Stomach (tissue), 19 donors: ENCODE measurements at places on chromosomes 2 and 18.

DNA sequence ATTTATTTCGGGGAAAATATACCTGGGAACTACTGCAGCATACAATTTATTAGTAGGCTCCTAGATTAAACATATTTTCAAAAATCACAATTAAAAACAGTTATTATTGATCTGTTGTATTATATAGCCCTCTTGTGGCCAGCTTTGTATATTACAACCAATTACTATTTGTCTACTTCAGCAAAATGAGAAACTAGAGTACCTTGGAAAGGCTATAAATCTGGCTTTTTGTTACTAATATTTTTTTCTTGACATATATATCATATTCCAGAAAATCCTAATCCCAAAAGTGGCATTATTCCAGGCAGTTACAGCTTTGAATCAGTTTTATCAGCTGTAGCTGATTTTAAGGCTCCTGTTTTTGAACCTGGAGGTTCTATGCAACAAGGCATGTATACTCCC, 101.2 kb downstream of the UBR3 start:
- peak; percentile 60 for DNase-seq

- no peak for DNase-seq
Observed at GRCh38 chr2:47226923-47227220, 71.8 kb upstream of the STPG4 start.

GRCh38 chr2:217033186-217033585, 173.3 kb upstream of the TNP1 start:
- no peak for DNase-seq

DNA sequence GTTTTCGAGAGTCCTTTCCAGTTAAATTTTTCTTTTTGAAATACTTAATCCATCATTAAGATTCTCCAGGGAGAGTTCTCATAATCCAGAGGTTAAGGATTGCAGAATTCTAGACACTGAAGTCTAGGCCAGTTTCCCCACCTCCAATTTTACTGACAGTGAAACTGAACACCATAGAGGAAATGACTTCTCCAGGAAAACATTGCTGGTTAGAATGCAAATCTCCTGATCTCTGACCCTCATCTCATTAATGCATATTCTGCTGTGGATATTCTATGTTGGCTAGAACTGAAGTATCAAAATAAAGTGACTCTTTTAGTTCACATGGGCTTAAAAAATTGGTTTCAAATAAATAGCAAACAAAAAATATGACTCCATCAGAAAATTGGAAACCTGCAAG, 105.8 kb upstream of the UGP2 start:
- DNase-seq = no peak

DNA sequence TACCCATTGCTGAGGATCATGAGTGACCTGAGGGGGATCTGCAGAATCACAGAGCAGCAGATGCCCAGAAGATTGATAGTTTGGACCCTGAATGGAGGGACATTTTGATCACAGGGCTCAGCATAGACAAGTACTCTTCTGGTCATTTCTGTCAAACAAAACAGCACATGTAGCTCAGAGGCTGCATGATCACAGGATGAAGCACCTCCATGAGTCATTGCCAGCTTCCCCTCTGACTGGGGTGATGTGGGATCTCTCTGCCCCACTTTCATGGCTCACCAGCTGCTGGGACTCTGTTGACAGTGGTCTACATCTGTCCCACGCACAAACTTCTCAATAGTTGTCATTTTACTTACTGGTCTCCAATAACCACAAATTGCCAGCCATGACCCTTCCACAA, 264.1 kb downstream of the RPIA start:
- DNase-seq = no peak

GRCh38 chr18:44917216-44918141, 236.8 kb downstream of the SETBP1 start:
- no peak for DNase-seq

GRCh38 chr2:214482728-214483127, 71.9 kb downstream of the VWC2L start:
- DNase-seq = no peak

DNA sequence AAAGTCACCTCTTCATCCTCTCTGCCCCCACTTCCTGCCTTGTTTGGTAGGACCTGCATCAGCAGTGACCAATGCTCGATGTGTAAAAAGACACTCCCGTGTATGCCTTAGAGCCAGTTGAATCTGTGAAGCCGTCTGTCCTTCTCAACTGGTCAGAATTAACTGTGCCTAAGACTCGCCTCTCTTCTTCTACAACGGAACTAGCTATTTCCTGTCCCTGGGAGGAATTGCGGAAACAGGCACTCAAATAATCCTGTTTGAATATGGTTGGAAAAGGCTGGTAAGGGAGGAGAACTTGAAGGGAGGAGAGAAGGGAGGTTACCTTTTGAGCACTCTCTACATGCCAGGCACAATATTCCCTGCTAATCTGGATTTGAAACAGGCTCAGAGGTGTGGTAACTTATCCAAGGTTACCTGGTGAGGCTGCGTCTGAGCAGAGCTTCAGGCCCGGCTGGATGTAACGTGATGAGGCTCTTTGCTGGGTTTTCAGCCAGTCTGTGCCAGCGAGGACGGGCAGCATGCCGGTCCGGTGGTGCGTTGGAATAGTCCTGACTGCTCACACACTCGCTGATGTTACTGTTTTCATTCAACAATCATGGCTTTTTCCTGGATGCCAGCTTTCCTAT, 127.0 kb downstream of the FAM168B start:
- DNase-seq = no peak

DNA sequence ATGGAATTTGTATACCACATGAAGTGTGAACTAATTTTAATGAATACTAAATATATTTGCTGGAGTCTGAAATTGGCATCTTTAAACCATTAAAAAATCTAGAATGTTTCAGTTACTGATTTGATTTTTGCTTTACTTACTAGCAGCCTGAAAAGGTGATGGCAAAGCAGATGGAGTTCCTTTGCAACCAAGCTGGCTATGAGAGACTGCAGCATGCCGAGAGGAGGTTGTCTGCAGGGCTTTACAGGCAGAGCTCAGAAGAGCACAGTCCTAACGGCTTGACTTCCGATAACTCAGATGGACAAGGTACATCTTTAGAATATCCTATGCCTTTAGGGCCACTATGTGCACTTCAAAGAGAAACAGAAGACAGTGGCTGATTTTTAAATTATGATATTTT, 36.5 kb downstream of the NAB1 start:
- DNase-seq = no peak

GRCh38 chr2:55229221-55229620, 2.9 kb downstream of the CLHC1 start:
- DNase-seq = no peak

DNA sequence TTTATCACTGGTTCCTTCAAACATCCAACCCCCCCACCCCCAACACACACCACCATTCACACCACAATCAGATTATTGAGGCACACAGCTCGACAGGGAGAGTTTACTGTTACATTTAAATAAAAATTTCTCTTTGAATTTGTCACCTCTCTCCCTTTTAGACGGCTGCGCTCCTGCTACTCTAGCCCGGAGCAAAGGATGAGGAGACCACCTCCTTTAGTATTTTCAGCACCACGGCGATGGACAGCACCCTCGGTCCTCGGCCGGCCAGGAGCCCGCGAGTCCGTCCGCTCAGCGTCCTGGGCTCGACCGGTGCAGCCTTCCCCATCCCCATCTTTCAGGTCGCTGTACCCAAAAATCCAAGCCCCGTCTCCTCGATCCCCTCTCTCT, 892 bp downstream of the CELF4 start:
- peak; percentile 42 for DNase-seq

- DNase-seq = no peak
Observed at GRCh38 chr2:188050726-188051125, 240.9 kb upstream of the GULP1 start.

GRCh38 chr2:113218283-113219091, 44.7 kb downstream of the PSD4 start:
- DNase-seq = peak; percentile 79

- DNase-seq = no peak
Observed at GRCh38 chr2:191656391-191656790, 21.5 kb upstream of the NABP1 start.

DNA sequence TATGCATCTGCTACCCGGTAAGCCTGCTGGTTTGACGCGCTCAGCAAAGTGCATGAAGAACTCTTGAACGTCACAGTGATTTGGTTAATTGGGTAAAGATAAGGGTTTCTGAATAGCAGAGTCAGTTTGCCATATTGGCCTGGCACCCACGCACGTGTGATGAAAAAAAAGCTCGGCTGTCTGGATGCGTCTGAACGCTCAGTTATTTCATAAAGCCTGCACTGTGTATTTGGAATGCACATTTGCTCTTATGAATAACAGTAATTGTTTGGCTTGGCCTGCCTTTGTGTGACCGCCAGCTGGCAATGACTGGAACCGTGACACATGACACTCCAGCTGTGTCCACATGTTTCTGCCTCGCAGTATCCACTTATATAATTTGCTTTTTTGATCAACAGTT, 129.2 kb upstream of the MEIS1 start:
- DNase-seq = peak; percentile 87

DNA sequence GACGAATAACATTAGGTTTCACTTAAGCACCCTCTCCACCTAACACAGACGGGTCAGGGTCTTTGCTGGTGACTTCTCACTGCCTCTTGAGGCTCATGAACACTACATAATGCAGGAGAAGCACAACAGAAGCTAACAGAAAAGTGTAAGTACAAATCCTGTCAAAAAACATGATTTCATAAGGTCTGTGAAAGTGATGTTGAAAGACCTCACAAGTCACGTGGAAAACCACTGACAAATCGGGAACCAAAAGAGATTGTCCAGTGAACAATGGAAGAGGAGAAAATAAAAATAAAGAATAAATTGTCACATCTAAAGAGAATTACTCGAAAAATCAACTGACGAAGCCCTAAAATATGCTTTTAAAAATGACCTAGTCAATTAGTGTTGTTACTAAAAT, 14.0 kb downstream of the PSD4 start:
- no peak for DNase-seq

DNA sequence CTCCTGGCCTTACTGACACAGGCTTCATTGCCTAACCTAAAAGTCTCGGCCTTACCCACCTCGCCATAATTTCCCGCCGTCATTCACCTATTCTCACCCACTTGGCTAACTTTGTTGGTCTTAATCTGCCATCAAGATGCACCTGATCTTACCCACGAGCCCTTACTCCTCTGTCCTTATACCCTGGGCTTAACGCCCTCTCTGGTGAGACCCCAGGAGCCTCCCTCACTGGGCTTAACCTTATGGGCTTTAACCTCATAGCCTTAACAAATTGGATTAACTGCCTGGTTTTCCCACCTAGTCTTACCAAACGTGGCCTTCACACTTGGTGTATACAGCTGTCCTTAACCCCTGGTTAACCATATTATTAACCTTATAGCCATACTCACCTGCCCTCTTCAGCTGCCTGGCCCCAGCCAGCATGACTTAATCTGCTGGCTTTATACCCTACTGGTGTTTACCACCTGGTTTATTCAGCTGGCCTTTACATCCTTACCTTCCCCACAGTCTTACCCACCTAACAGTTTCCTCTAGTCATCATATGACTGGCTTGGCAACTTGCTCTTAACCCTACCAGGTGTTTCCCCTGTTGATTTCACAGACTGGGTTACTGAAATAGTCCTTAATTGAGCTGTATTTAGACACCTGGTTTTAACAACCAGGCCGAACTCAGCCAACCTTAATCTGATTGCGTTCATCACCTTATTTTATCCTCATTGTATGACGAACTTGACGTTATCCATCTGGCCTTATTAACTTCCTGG, 132.0 kb upstream of the ZSWIM2 start:
- no peak for DNase-seq

- no peak for DNase-seq
Observed at GRCh38 chr18:77187189-77187588, 54.6 kb upstream of the MBP start.

DNA sequence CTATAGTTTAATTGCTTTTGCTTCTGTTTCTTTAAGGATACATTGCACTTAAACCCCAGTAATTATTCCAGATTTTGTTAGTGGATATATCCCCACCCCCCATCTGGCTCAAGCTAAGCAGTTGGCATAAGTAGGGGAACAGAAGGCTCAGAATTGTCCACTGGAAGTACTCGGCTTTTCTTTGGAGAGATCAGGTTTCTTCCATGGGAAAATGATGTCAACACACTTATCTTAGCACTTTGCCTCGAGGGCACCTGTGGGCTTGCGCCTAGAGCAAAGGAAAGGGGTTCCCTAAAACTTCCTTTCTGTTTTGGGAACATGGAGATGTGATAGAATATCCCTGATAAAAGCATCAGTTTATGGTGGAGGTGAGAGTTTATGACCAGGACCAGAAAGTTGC, 130.6 kb downstream of the FMNL2 start:
- DNase-seq = no peak

DNA sequence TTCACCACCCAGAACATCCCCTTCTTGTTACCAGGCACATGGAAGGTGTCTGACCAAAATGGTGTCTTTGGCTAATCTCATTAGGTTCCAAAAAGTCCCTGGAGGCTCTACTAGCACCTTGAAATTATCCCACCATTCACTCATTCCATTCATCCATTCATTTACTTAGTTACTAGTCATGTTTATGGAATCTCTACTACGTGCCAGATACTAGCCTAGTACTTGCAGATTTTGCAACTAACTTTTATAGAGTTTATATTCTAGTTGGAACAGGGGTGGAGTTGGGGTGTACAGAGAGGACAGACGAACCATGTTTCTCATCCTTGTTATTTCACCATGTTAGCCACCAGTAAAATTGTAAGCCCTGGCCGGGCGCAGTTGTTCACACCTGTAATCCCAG, 4.0 kb upstream of the NOP58 start:
- DNase-seq = no peak

DNA sequence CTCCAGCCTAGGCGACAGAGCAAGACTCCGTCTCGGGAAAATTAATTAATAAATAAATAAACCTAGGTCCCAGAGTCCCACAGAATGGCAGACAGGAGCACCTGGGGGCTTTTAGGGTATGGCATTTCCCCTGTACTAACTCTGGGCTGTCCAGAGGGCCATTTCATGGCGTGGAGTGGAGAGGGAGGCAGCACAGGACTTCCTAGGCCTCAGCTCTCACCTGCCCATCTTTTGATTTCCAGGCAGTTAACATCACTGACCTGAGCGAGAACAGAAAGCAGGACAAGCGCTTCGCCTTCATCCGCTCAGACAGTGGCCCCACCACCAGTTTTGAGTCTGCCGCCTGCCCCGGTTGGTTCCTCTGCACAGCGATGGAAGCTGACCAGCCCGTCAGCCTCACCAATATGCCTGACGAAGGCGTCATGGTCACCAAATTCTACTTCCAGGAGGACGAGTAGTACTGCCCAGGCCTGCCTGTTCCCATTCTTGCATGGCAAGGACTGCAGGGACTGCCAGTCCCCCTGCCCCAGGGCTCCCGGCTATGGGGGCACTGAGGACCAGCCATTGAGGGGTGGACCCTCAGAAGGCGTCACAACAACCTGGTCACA, 5.1 kb downstream of the IL1RN start:
- no peak for DNase-seq

DNA sequence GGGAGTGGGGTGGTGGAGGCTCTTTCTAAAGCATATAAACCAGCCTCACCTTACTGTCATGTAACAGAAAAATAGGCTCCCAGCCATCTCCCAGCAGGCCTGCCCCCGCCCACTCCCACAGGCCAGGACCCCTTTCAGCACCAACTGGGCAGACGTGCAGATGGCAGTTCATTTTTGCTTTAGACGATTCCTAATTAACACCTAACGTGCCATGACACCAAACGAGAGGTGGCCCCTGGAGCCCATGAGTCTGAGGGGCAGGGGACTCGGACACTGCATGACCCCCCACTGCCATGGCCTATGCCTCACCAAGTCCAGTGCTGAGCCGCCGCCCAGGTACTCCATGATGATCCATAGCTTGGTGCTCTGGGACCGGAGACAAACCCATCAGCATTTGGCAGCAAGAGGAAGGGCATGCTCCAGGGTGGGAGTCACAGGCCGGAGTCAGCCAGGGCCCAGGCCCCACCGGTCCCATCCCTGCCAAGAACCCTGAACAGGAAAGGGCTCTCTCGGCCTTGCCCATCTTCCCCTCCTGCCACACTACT, 7.9 kb downstream of the STK25 start:
- DNase-seq = no peak

GRCh38 chr18:76443519-76444445, 51.3 kb downstream of the ZNF516 start:
- no peak for DNase-seq
